ENCODE measurements at places on chromosomes 6 and 20.
A peak's percentile ranks its signal among the peaks of the same experiment; 100 is the strongest.

- no peak for DNase-seq
Observed at GRCh38 chr6:90159452-90159851, 137.2 kb downstream of the BACH2 start.

DNA sequence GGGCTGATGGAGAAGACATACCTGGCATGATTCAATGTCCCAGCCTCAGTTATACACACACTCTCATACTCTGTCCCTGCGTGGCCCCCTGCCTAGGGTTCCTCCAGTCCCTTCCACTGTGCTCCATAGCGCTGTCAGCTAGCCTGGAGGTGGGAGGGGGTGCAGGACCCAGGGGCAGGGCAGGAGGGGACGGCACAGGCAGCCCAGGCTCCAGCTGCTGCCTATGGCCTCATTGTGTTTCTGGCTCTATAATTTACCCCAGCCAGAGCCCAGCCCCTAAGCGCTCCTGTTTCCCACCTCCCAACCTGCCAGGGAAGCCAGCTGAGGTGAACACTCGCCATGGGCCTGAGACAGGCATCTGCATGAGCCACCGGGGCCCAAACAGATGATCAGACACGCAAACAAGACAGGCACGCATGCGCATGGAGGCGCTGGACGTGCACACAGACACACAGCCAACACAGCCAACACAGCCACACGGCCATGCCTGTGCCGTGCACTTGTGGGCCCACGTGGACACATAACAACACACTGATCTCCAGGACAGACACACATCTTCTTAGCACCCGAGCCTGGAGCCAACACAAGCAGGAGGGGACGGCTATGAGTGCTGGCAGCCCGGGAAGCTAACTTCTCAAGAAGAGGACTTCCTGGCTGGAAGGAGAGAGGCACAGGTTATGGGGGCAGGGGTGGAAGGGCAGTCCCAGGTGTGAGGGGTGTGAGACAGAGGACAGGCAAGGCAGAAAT is 124.9 kb downstream of the GRM4 start:
- no peak for DNase-seq

GRCh38 chr6:2966347-2966746 is 5.0 kb downstream of the SERPINB6 start:
- DNase-seq: peak; percentile 11

DNA sequence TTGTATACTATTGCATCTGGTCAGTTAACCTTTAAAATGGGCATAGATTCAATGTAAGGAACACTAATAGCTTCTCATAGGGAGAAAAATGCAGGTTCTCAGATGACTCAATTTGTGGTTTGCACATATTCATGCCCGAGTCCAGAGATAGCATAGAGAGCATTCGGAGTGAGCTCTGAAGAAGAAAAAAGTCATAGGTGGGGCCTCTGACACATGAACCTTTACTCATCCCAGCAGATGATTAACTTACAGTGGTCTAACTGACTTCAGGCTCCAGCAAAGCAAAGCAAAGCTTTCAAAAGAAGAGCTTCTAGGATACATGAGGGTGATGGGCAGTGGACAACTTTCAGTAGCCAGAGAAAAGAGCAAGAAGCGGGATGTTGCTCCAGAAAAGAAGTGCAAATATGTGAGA is 55.3 kb upstream of the BTN3A2 start:
- no peak for DNase-seq

DNA sequence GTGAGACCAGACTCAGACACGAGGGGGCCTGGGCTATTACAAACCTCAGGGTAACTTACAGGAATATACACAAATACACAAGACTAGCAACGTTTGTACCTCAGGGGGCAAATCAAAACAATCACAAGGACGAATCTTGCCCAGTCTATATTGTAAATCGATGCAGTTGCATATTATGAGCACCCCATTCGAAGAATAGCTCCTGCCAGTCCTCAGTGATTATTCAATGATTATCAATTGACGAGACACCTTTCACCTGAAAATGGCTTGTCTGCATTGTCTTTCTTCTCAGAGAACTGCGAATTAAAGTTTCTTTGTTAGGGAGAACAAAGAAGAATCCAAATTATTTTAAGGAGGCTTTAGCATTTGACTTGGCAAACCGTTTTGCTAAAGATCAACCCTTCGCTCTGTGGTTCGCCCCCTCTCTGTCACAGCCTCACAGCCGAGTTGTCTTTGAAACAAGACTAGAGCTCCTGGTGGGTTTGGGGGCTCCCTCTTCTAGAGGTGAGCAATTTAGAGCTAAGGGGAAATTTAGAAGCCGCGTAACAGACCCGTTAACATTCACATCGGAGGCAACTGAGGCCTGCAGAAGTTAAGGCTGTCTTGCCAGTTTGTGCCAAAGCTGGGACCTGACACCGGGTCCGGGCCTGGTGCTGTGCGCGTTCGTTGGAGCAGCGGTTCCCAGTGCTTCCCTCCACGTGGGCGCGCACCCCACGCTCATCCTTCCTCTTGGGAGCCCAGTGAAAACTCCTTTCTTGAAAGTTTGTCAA is 24.9 kb upstream of the MAP3K7 start:
- DNase-seq: no peak

DNA sequence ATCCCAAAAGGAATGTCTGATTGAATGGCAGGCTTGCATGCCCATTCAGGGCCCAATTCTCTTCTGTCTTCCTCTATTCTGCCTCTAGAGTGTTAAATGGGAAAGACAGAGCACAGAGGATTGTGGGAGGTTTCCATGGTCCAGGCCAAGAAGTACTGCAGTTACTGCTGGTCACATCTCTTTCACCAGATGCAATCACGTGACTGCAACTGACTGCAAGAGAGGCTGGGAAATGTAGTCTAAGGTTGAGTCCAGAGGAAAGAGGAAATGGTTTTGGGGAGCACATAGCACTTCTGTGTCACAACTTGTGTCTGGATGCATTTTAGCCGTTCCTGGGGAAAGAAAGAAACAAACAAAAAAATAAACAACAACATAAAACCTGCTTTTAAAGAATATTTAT is 336.4 kb upstream of the BTBD3 start:
- DNase-seq: no peak

DNA sequence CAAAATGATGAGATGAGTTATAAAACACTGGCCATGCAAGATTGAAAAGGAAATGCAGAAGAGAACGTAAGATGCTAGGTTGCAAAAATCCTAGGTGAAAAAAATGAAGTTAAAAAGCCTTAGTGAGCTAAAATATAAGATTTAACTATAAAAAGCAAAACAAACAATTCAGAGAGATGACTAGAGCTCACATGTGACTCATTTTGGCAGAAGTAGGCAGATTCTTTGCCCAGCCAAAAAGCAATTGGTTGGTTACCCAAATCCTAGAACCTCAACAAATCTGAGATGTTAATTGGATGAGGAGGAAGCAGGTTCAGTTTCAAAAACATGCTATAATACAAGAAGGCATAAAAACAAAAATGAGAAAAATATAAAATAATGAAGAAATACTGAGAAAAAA is 249.1 kb downstream of the OGFRL1 start:
- no peak for DNase-seq

DNA sequence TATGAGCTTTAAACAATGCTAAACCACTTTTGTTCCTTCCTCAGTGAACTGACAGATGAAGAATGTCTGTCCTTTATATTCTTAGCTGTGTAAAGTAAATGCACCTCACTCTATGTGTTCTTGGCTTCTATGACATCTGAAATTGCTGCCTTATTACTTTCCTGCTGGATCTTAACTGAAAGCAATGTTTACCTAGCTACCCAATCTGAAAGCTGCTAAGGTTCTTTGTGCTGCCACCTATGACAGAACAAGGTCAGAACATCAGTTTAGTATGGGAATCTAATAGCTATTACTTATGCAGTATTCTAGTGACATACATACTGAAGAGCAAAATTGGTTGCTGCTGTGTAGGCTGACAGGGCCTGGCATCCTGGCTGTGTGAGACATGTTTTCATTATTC is 444.1 kb downstream of the KHDRBS2 start:
- DNase-seq: no peak

GRCh38 chr6:9420316-9421015 is 985.1 kb upstream of the SLC35B3 start:
- no peak for DNase-seq

GRCh38 chr6:128118401-128118800 is 217.5 kb upstream of the THEMIS start:
- DNase-seq: no peak

All from activated CD4-positive, alpha-beta memory T cell treated with anti-CD3 and anti-CD28 coated beads, Interleukin-2, amount 10 ng/mL, durations not matched to agents 7 days and 5 days (primary cell).